ENCODE measurements at places on chromosomes 12 and 14.

DNA sequence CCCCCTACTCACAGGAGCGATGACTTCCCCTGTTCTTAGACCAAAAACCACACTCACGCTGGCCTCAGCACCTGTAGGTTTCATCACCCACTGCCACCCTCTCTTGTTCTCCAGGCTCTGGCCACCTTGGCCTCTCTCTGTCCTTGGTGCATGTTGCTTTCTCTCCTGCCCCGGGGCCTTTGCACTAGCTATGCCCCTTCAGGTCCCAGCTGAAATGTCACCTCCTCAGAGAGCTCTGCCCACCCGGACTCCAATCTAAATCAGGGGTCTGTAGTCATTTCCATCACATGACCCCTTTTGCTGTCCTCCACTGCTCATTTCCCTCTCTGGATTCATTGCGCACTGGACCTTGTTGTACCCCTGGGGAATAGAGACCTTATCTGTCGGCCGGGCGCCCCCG lies 8.2 kb upstream of the TRPV4 start:
- no peak for DNase-seq

DNA sequence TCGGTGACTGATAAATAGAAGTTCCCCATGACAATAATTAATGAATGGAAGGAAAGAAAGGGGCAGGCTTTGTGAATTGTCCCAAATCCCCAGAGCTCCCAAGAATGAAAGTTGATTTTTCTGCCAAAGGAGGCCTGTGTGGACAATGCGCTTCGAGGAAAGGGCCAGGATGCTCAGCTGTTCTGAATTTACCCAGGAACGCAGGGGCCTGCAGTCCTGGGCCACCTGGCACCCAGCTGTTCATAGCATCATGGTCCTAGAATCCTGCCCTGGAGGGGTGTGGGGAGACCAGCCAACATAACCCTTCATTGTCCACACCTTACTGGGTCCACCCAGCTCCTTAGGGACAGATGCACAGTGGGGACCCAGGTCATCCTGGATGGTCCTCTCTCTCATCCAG lies 587.5 kb downstream of the BCL11B start:
- no peak for DNase-seq

DNA sequence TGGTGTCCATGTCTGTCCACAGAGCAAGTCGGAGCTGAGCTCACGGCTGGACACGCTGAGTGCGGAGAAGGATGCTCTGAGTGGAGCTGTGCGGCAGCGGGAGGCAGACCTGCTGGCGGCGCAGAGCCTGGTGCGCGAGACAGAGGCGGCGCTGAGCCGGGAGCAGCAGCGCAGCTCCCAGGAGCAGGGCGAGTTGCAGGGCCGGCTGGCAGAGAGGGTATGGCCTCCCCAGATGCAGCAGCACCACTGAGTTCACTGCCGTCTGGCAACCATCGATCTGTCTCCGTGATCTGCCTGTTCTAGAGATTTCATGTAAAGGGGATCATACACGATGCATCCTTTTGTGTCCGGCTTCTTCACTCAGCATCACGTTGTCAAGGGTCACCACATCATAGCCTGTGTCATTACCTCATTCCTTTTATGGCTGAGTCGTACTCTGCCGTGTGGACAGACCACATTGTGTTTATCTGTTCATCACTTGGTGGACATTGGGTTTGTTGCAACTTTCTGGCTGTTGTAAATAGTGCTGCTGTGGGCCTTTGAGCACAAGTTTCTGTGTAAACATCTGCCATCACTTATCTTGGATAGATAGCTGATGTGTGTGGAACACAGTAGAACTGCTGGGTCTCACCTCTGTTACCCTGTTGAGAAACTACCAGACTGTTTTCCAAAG lies 21.9 kb downstream of the HIP1R start:
- DNase-seq = no peak

GRCh38 chr14:53786045-53786444 lies 170.6 kb downstream of the BMP4 start:
- no peak for DNase-seq

GRCh38 chr12:22118238-22118790 lies 72.3 kb downstream of the CMAS start:
- no peak for DNase-seq

DNA sequence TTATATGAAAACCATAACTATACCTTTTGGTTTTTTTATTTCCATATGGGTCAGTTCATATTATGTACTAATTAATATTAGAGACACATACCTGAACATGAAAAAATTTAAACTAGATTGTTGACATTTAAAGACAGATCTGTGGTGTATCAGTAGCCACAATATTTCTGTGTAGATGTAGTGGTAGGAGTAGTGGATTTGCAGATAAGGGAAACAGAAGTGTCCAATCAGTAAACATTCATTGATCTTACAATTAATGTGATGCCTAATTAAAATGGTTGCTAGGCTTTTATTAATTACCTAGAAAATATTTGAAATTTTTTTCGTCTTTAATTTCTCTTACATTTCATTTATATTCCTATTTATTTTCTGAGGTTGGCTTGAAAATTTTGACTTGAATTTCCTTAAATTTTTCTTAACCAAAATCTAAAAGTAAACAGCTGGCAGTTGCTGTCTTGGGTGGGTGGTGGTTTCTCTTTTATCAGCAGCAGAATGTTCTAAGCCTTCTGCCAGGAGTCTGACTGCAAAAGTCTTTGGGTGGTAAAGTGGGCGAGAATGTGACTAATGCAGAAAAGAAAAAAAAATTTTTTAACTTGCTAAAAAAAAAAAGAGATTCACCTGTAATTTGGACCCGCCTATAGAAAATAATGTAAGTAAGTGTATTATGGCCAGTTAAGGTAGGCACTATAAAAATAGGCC lies 2.4 kb downstream of the FGFR1OP2 start:
- no peak for DNase-seq

- DNase-seq = no peak
Measured at GRCh38 chr12:3122841-3123678, 45.9 kb downstream of the TSPAN9 start.

- DNase-seq = no peak
Measured at GRCh38 chr12:3246253-3246652, 169.1 kb downstream of the TSPAN9 start.

DNA sequence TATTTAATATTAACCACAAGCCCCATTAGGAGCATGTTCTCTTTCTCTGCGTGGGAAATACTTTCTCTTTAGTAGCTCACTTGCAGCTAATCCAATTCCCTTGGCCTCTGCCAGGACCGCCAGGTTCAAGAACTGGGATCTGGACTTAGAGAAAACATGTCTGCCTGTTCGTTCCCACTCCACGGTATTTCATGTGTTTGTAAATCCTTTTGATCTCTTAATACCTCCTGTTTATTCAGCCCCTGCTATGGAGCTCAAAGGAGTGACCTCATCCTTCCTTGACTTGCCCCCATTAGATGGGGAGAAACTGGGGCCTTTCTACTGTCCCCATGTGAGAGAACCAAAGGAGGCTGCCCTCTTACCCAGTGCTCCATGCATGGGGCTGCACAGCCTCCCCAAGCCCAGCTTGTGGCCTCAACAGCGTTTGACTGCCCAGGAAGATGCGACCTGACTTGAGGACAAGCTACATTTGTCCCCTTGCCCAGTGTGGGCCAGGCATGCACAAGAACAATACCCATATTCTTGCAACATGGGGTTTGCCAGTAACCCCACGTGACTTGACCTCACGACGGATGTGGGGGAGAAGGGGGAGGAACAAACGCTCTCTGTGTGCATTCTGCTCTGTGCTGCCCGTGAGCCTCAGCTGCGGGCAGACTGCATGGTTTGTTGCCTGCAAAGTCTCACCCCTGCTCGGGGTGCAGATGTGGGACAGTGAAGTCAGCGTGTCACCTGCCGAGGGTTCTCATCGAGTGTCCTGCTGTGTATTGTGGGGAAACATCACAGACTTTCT lies 30.3 kb downstream of the CD9 start:
- no peak for DNase-seq
